ENCODE measurements at places on chromosomes 16 and 17.
A peak's percentile ranks its signal among the peaks of the same experiment; 100 is the strongest.

GRCh38 chr17:17722906-17723353, 41.7 kb downstream of the RAI1 start:
- DNase-seq = no peak

- no peak for DNase-seq
Observed at GRCh38 chr16:88084881-88085280, 133.6 kb downstream of the BANP start.

DNA sequence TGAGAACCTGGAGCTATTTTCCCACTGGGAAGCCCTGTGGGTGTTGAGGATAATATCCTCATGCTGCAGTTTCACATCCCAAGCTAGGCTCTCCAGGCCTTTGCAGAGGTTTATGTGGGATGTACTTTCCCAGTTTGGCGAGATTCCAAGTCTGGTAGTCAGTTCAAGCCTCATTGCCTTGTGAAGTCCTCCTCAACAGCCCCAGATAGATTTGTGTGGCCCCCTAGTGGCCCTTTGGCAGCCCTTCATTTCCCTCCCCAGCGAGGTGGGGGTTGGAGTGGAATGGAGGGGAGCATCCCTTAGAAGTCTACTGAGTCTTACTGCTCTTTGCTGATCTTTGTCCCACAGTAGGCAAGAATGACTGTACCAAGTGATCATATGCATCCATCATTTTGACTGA, 137.9 kb downstream of the CDH11 start:
- peak; percentile 9 for DNase-seq

- DNase-seq = no peak
Observed at GRCh38 chr16:57023541-57024249, 34.3 kb downstream of the NLRC5 start.

DNA sequence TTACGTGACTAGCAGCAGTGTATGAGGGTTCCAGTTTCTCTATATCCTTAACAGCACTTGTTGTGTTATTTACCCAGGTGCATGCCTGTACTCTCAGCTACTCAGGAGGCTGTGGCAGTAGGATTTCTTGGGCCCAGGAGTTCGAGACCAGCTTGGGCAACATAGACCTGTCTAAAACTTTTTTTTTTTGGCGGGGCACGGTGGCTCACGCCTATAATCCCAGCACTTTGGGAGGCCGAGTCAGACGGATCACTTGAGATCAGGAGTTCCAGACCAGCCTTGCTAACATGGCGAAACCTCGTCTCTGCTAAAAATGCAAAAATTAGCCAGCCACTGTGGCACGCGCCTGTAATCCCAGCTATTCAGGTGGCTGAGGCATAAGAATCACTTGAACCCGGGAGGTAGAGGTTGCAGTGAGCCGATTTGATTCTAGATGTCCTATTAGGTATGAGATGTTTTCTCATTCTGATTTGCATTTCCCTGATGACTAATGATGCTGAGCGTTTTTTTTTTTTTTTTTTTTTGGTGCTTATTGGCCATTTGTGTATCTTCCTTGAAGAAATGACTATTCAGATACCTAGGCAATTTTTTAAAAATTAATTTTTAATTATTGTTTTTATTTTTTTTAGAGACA, 13.4 kb downstream of the CASC3 start:
- no peak for DNase-seq

DNA sequence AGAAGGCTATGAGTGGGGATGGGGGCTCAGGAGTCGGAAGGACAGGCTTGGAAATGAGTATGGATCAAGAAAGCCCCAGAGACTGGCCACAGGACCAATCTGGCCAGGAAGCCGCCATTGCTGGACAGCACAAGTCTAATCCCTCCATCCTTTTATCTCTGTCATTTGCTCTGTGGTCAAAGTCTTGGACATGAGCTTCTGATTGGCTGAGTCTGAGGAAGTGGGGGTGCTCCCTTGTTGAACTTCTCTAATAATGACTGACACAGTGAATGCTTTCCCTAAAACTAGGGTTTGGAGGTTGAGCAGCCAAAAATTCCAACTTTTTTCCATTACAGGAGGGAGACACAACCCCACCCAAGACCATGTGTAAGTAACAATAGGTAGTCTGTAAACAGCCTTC, 97.4 kb downstream of the MARF1 start:
- no peak for DNase-seq

- no peak for DNase-seq
Observed at GRCh38 chr17:2071455-2072281, 16.8 kb downstream of the HIC1 start.

DNA sequence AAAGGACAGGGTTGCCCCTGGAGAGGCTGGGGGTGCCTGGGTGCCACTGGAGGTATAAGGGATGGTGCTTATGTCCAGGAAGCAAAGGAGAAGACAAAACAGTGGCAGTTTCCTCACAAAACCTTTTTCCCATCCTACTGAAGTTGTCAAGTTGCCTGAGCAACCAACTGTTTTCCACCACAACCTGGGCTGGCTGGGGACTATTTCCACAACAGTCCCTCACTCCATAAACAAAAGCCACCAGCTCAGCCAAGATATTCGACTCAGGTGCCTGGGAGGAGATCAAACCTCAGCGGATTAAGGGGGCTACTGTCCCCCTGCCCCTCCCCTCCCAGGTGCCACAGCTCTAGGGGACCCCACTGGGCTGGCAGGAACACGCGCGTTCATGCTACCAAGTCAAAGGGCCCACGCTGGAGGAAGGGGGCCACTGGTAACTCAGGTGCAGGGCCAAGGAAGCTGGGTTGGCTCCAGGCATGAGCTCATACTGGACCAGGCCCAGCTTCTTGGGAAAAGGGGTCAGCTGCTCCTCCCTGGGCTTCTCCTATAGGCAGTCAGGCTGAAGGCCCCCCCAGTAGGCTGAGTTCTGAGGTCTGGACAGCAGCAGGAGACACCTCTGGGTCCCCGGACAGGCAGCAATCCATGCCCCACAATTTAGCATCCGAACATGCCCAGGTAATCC, 45.7 kb upstream of the MRPS23 start:
- DNase-seq = no peak

DNA sequence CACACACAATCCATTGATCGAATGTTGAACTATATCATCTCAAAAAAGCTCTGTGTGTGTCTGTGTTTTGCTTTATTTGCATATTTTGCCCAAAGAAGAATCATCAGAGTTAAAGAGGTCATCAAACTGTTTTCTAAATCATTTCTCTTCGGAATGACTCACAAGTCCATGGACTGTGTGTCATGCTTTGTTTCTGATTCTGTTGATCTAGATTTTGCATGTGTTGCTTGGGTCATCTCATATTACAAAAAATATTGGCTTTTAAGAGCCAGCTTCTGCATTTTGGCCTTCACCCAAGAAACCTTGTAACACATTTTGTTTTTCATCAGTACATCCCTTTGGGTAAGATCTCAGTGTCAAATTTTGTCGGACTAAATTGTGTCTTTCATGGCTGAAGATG, 471.2 kb upstream of the HSBP1 start:
- DNase-seq = no peak

DNA sequence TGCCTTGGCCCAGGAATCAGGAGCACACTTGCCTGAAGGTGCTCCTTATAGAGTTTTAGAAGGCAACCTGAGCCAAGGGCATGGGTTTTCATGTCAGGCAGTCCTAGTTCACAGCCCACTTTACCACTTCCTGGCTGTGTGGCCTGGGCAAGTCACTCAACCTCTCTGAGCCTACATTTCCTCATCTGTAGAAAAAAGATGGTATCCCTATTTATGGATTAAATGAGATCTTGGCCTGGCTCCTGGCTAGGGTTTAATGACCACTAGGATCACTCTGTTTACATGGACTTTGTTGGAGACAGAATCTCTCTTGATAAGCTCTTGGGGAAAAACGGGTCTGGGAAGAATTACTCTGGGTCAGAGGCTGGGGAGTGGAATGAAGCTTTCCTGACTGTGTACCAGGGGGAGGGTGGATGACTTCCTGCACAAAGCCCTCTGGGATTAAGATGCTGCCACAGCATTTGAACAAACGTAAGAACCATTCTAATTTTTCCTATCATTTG, 2.3 kb downstream of the MT2A start:
- DNase-seq = no peak

DNA sequence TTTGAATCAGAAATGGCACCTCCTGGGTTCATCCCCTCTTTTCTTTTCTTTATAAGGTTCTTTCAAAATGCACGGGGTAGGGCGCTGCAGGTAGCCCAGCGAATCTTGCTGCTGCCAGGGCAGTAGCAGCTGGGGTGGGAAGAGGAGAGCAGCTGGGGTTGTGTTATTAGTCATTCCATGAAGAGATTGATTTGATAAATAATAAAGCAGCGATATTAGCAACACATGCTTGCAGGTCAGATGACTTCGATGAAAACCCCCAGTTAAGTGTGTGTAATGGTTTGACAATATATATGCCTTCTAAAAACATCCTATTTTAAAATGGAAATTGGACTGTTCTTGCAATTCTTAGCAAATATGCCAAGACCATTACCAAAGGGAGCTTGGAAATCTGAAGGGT, 200.7 kb downstream of the CCDC182 start:
- no peak for DNase-seq

DNA sequence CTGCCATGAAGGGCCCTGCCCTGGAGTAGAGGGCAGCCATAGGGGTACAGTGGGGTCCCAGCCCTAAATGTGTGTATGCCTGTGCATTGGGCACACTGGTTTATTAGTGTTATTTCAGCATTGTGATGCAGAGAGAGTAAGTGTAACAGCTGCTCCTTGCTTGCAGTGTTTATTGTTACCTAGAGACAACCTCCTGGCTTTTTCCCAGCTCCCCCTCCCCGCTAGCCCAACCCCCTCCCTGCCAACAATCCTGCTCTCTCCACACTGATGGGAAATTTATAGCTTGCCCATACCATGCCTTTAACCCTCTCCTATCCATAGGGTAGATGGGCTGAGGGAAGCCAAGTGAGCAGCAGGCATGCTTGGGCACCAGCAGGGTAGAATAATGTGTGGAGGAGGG, 51.3 kb downstream of the NEUROD2 start:
- no peak for DNase-seq
